ENCODE measurements at places on chromosomes 3 and 15.
A peak's percentile ranks its signal among the peaks of the same experiment; 100 is the strongest.

- no peak for DNase-seq
Observed at GRCh38 chr3:128071771-128072453, 19.7 kb downstream of the SEC61A1 start.

GRCh38 chr15:81740416-81740815 is 305.4 kb downstream of the MEX3B start:
- no peak for DNase-seq

- DNase-seq, result no peak
Observed at GRCh38 chr3:23845326-23846216, 39.8 kb downstream of the UBE2E1 start.

DNA sequence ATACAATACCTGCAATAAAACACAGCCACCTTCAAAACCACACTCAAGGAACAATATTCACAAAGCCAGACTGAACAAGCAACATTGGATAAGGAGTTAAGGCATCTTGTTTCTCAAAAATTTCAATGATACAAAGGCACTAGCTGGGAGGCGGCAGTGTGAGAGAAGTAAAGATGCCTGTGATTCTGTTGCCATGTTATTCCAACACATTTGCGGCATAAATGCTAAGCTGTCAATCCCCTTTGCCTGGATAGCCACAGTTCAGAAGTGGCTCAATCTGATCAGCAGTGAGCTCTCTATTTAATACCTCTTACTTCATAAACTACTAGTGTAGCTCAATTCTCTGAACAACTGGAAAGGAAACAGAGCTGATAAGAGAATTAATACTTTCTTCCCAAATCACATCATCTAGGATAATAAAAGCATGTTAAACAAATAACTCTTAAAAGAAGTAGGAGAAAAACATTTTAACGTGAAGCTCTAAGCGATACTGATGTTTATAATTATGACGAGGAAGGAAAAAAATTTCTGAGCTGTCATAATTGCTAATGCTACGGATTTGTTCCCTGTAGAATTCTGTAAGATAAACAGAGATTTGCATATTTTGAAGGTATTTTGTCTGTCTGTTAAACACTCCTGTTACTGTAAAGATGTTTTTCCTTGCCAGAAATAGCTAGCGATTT is 358.4 kb downstream of the FOXP1 start:
- no peak for DNase-seq

DNA sequence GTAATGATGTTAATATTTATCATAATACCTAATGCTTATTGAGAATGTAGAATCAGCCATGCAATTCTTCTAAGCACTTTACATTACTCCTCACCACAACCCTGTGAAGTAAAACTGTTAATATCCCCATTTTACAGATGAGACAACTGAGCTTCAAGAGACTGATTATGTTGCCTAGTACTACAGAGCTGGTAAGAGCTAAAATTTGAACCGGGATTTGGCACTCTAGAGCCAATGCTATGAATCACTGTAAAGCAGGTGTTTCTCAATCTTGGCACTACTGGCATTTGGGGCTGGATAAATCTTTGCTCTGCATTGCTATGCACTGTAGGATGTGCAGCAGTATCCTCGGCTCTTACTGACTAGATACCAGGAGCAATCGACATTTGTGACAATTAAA is 367.7 kb downstream of the MAGI1 start:
- no peak for DNase-seq

- no peak for DNase-seq
Observed at GRCh38 chr3:120854908-120855526, 53.0 kb upstream of the STXBP5L start.

GRCh38 chr3:152183473-152183872 is 85.3 kb upstream of the MBNL1 start:
- no peak for DNase-seq

DNA sequence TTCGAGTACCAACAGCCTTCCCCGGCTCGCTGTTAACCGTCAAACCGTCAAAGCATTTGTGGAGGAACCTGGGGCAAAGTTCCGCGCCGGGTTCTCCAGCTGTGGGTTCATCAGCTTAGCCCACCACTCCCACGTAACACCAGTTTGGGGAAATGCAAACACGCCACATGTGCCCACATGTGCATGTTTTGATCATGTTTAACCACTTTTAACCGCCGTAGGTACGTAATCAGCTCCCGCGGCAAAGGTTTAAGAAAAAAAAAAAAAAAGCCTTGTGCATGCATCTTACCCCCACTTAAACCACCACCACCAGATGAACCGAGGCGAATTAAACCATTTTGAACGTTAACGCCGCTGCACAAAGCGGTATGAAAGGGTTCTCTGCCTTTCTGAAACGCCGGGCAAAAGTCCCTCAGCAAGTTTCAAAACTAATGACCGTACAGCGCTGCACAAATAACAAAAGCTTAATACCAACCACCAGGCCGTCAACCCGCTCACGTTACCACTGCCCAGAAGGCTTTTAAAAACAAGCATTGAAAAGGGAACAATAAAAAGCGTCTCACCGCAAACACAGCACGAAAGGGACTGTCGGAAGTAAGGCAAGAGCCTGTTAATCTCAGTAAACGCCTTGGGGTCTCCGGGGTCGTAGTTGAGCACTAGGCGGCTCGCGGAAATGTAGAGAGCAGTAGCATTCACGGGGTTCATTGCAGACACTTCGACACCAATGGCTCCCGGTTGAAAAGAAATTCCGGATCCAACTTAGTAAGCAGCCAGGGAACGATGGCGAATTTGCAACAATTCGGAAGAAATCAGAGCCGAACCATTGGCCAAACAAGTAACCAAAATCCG is 1.5 kb downstream of the MSL2 start:
- no peak for DNase-seq

- DNase-seq, result no peak
Observed at GRCh38 chr3:152328841-152329240, 60.1 kb downstream of the MBNL1 start.

DNA sequence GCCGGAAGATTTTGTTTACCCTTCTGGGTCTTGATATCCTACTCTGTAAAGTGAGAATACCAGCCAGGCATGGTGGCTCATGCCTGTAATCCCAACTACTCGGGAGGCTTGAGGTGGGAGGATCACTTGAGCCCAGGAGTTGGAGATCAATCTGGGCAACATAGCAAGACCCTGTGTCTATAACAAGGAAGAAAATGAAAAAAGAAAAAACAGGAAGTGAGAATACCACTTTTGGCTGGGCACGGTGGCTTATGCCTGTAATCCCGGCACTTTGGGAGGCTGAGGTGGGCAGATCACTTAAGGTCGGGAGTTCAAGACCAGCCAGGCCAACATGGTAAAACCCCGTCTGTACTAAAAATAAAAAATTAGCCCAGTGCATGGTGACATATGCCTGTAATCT is 36.9 kb downstream of the SFMBT1 start:
- DNase-seq, result no peak

GRCh38 chr3:111315930-111316587 is 225.9 kb upstream of the CD96 start:
- no peak for DNase-seq

GRCh38 chr3:52446631-52447511 is 2.0 kb upstream of the SEMA3G start:
- peak; percentile 64 for DNase-seq

- no peak for DNase-seq
Observed at GRCh38 chr15:60093273-60094067, 89.4 kb downstream of the FOXB1 start.

DNA sequence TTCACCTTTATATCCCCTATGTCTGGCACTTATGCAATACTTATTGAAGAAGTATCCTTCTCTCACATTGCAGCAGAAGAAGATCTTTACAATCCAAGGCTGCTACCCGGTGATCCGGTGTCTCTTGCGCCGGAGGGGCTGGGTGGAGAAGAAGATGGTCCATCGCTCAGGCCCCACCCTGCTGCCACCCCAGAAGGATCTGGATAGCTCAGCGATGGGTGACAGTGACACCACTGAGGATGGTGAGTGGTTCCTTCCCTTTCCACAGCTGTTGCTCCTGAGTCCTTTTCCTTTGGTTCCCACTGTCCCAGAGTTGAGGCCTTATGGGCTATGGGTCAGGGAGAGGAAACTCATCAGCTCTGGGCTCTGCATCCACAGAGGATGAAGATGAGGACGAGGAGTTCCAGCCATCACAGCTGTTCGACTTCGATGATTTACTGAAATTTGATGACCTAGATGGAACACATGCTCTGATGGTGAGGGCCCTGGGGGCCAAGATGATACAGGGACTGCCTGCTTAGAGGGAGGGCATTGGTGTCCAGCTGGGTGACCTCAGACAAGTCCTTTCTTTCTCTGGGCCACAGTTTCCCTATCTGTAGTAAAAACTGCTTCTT is 2.9 kb downstream of the TTLL3 start:
- DNase-seq, result no peak

GRCh38 chr15:65981837-65982626 is 112.7 kb downstream of the RAB11A start:
- DNase-seq, result no peak
